HCEC 1CT (cell line): ENCODE measurements at places on chromosomes 7 and 10.
A peak's percentile ranks its signal among the peaks of the same experiment; 100 is the strongest.

DNA sequence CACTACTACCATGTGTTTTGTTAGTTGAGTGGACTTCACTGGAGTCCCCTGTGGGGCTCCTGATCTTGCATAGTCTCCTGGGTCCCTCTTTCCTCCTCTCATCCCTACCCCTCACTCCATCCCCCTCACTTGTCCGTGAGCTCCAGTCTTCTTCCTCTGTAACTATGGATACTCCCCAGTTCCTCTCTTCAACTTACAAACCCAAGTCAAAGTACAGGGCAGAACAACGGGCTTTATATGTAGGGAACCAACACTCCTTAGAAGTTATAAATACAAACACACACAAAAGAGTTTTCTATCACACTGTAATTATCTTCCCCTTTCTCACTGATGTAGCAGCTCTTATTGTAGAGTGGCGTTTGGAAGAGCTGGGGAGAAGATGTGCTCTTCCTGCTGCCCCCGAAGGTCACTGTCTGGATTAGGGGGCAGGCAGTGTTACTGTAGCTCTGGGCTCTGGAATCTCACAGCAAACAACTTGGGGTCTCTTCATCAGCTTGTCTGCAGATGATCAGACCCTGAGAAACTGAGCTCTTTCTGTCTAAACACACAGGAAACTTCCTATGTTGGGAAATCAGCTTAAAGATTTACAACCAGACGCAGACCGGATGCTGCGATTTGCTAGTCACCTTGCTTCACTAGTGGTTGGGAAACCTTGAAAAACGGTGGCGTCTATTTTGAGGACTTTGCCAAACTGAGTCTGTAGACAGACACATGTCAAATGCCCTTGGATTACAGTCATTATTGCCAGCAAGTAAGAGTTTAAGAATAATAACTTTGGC is 13.6 kb downstream of the SNX10 start:
- DNase-seq, result no peak

- peak; percentile 16 for DNase-seq
These were observed 1.6 kb downstream of the AHR start for GRCh38 chr7:17300012-17300411.

DNA sequence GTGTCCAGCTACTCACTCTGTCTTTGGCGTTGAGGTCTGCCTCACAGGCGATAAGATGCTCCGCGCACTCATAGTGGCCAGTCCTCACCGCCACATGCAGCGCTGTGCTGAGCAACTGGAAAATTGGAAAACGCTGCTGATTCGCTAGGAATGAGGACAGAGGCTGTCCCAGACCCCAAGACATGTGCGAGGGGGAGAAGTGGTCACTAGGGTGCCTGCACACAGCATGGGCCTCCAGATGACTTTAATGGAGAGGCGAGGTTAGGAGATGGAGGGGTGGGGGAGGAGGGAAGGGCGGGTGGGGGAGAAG is 5.2 kb downstream of the ANKRD1 start:
- DNase-seq, result no peak

GRCh38 chr10:71693377-71693776 is 26.2 kb downstream of the C10orf105 start:
- no peak for DNase-seq

- no peak for DNase-seq
These were observed 82.1 kb downstream of the VIPR2 start for GRCh38 chr7:159062569-159062968.

GRCh38 chr10:12252882-12253546 is 57.0 kb downstream of the CDC123 start:
- DNase-seq, result no peak

- DNase-seq, result no peak
These were observed 102.1 kb upstream of the MAGI2 start for GRCh38 chr7:79555571-79555970.

- no peak for DNase-seq
These were observed 91.2 kb downstream of the ZNF22 start for GRCh38 chr10:45091968-45092367.

DNA sequence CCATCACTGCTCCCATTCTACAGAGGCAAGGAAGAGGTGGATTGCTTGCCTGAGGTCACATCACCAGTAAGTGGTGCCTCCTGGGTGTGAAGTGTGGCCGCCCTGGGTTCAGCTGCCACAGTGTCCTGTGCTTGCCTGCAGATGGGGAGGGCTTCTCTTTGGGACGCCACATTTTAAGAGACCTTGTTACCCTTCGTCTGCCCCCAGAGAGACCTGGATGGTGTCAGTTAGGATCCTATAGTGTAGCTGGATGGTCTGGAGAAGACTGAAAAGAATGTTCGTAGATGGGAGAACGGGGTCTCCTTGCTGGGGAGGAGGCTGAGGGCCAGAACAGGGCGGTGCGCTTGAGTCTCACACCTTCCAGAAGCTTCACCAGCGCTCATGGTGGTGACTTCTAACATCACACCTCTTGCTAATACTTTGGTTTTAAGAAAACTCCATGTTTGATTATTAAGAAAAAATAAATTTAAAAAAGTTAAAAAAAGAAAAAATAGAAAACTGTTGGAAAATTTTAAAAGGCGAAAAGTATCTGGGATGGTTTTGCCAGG is 2.3 kb downstream of the DOCK1 start:
- DNase-seq, result no peak

DNA sequence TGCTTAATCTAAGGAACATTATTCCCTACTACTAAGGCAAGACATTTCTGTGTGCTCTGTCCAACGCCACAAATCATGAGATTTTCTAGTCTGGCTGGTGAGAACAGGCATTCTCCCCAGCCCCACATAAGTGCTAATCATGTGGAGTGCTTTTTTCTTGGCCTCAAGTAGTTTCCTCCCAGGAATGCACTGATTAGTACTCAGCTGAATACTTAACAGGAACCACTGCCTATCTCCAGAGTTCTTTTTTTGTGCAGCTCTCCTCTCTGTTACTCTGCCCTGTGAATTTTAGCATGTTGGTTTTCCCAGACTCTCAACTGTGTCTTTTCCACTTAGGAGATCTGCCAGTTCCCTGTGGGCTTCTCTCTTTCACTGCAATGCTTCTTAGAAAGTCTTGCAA is 1098.5 kb upstream of the LRRTM3 start:
- no peak for DNase-seq

DNA sequence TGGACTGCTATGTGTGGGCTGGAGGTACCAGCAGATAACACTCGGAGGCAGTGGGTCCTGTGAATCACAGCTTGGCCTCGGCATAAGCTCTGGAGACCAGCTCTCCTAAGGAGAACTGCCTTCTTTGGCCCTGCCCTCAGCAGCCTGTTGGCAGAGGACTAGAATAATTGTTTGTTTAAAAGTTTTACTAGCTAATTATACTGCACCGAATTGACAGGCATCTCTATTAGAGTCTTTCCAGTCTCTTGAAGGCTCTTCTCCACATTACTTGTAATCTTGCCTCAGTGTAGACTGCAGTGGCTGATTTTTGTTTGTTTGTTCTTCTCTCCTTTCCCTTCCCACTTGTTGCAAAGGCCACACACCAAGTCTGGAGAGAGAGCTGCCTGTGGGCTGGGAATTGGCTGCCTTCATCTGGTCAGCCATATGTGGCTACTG is 183.2 kb downstream of the AUTS2 start:
- no peak for DNase-seq

DNA sequence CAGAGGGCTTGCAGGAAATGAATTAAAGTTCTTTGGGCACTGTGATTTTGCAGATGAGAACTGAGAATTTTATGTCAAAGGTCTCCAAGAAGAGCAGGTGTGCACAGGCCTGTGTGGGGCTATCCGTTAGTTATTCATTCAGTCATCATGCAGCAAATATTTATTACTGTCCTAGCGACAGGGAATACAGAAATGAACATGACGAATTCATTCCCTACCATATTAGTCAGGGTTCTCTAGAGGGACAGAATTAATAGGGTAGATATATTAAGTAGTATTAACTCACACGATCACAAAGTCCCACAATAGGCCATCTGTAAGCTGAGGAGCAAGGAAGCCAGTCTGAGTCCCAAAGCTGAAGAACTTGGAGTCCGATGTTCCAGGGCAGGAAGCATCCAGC is 2.9 kb upstream of the MMP21 start:
- no peak for DNase-seq
